ENCODE measurements at places on chromosomes 16 and 17. TPM values are rescaled to one million over a fixed set of nuclear protein-coding genes. Genes with fewer than 3 reads are reported as not detected.

Gene HAGHL
- 7.0 TPM for total RNA-seq

Gene SNX20
- total RNA-seq = 0.16 TPM

GRCh38 chr16:79865918-79866317 is 265.4 kb upstream of the MAF start:
- DNase-seq = no peak

GRCh38 chr17:44747566-44747965 is 11.2 kb upstream of the ADAM11 start:
- DNase-seq = no peak

Gene DYNLRB2
- 1.1 TPM for total RNA-seq

DNA sequence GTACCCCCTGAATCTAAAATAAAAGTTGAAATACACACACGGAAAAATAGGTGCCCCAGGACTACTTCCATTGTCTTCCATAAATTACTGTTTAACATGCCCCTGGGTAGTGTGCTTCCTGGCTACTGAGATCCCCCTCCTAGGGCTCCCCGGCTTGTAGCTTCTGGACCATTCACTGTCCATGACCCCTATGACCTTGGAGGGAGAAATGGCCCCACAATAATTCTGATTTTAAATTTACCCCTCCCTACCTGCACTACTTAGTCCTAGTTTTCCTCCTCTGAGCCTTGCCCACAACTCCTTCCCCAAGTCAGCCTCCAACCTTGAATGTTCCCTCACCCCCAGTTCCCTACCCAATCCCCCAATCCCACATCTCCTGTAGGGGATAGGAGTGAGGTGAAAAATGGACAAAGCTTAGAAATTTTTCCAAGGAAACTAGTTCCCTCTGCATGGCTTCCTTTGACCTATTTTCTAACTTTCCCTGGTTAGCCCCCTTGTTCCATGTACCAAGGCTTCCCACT is 9.5 kb upstream of the MSL1 start:
- DNase-seq = no peak
